ENCODE measurements at places on chromosomes 11 and 22.

- no peak for DNase-seq
Measured at GRCh38 chr11:40291741-40292140, 1167.7 kb downstream of the LRRC4C start.

DNA sequence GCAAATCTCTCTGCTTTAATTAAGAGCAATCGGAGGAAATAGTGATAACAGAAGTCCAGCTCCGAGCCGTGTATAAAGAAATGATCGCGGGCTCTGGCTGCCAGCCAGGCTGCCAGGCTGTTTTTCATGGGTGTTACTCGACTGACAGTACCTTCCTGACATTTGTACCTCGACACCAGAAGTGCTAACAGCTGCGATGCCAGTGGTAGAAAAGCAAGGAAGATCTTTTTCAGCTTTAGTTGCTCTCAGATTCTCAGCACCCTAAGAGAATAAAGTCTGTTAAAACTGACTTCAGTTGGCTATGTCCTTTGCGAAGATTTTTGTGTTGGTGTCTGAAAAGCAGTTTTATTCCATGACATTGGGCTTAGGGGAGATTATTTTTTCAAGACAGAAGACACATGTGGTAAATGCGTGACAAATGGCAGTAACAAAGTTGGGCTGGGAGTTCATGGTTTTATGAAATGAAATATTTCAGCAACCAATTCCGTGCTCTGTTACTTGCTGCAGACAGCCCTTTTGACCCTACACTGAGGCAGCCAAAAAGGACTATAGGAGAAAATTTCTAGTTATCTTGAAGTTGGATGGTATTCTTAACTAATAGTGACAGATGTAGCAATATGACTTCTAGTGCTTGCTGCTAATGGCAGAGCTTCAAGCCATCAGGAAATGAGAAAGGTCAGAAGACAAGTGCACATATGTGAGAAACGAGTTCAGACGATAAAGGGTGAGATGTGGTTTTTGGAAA is 296.2 kb downstream of the CNTN5 start:
- no peak for DNase-seq

DNA sequence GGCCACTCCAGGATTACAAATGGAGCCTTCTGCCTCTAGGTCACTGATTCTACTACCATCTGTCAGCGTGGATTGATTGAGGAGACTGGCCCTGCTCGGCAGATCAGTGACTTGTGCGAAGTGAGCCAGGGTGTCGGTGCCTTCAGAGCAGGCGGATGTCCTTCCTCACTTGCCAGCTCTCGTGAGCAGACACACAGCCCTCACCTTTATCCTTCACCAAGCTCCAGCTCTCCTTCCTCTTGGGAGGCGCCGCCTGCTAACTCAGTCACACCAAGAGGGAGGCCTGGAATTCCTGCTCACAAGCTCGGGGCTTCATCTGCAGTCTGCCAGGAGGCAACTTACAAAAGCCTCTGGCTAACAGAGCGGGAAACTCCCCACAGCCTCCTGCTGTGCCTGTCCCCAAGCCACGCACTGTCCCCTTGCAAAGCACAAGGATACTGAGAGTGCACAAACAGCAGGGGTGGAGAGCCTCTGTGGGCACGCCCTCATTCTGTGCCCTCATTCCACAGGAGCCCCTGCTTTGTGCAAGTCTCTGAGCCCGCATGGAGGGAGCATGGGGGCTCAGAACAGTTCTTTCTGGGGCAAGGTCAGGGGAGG is 3.5 kb upstream of the TCF20 start:
- DNase-seq = no peak

GRCh38 chr11:124717421-124717785 is 22.3 kb upstream of the NRGN start:
- DNase-seq = peak; percentile 78

GRCh38 chr22:34326901-34327300 is 406.6 kb upstream of the LARGE1 start:
- DNase-seq = no peak

DNA sequence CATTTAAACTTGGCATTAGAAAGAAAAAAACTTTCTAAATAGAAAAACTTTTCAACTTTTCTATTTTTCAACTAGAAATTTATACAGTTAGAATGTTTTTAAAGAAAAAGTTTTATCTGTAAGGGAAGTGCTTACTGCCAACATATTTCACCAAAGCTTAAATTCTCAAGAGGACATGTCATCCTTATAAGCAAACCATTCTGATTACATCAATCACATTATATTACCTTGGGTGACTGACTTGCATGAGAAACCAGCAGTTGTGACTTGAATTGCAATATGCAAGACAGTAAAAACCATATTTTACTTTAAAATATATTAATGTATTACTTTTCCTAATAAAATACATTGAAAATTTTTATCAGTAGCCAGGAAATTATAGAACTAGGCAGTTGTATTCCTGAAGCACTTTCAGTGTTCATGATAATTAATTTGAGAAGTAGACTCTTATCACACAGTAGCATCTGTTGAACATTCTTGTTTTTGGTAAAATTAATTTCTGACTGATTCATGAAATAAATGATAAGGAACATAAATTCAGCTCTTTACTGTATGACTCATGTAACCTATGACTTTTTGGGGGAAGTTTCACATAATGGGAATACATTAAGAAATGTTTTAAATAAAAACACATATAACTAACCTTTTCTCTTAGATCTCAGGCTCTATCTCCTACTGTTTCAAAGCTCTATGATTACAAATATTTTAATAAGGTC is 345.0 kb upstream of the CCDC179 start:
- DNase-seq = peak; percentile 6

- DNase-seq = no peak
Measured at GRCh38 chr11:3225159-3225758, 6.6 kb upstream of the MRGPRG start.

DNA sequence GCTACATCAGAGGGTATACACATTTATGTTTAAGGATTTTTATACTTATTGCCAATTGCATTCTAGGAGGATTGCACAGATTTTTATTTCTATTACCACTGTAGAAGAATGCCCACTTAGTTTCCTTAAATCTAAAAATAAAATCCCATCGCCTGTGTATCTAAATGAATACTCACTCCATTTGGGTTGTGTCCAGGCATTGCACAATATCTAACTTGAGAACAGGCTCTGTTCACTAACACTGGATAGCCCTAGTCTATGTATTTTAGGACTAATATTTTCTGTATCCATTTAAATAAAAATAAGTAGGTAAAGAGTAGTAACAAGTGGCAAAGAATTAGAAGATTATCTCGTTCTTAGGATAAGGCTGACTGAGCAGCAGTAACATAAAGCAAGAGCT is 4.1 kb downstream of the C11orf52 start:
- peak; percentile 46 for DNase-seq

GRCh38 chr11:7077101-7077500 is 11.7 kb upstream of the RBMXL2 start:
- DNase-seq = no peak

DNA sequence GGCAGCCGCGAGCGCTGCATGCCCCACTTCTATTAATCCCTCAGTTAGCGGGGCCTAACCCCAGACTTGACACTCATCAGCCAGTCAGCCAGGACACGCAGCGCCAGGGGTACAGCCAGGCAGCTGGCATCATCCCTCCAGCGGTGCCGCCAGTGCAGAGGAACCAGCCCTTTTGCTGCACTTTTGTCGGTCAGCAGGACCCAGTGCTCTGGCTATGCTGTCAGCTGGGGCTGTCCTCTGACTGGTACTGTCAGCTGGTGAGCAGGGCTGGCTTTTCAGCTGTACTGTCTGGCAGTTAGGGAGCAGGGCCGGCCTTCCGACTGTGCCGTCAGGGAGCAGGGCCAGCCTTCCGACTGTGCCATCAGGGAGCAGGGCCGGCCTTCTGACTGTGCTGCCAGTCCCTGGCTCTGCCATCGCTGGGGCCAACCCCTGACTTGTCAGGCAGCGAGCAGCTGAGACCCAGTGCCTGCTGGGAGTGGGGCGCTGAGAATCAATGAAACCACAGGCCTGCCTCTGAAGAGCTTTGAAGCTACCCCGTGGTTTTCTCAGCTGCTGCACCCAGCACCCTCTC is 115.4 kb downstream of the KIAA1671 start:
- no peak for DNase-seq

GRCh38 chr22:48955351-48956311 is 872.0 kb downstream of the BRD1 start:
- DNase-seq = no peak

GRCh38 chr22:19056951-19057401 is 65.2 kb downstream of the DGCR2 start:
- no peak for DNase-seq

DNA sequence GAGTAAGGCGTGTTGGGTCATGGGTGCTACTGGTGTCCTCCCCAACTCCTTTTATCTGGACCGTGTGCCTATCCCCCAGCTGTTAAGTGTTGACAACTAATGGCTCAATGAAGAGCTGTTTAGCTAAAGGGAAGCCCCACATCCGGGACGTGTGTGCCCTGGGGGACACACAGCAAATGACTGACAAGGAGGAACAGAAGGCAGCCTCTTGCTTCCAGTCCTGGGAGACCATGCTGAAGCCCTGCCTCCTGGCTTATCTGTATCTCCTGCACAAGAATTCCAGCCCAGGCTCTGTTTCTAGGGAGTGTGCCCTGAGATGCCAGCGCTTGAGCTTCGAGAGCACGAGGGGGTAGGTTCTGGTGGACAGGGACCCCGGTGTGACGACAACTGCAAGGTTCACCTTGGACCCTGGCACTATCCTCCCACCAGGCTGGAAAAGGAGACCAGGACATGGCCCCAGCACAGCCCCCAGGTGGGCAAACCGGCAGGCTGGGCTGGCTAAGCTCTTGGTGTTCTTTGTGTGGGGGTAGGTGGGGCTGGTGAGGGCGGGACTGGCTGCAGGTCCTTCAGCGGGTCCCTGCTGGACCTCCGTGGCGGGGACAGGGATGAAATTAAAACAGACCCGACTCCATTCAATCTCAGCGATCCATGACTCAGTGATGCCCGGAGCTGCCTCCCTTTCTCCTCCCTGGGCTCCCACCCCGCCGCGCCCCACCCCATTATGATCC is 21.0 kb downstream of the ASCL2 start:
- no peak for DNase-seq

DNA sequence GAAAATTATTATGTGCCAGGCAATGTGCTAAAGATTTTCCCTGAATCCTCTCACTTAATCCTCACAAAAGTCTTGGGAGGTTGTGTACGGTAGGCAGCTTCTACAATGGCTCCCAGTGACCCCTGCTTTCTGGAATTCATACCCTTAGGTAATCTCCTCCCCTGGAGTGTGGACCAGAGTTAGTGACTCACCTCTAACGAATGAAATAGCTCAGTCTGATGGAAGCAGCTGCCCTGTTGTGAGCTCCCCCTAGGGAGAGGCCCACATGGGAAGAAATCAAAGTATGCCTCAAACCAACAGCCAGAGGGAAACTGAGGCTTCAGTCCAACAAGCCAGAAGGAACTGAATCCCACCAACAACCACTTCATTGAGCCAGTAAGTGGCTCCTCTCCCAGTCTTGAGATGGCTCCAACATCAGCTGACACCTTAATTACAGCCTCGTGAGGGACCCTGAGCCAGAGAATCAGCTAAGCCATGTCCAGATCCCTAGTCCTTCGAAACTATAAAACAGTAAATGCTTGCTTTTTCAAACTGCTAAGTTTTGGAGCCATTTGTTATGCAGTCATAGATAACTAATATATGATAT is 98.9 kb upstream of the ISX start:
- peak; percentile 67 for DNase-seq

DNA sequence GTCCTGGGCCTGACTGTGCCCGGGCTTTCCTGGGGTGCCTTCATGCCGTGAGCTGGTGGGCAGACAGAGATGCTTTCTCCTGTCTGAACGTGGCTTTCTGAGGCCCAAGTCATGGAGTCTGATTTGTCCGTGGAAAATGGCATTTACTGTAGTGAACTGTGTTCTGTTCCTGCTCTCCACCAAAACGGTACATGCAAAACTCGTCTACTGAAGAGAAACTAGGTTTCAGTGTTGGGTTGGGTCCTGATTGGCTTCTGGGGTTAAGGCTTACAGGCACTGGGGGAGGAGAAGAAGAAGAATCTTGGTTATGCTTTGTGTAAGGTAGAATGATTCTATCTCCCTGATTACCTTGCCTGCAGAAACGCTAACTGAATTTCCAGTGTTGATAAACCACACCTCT is 541.7 kb downstream of the NTM start:
- DNase-seq = no peak

GRCh38 chr11:10204021-10204420 is 90.0 kb downstream of the SBF2 start:
- DNase-seq = no peak

GRCh38 chr22:48711031-48711431 is 1116.6 kb downstream of the BRD1 start:
- no peak for DNase-seq

DNA sequence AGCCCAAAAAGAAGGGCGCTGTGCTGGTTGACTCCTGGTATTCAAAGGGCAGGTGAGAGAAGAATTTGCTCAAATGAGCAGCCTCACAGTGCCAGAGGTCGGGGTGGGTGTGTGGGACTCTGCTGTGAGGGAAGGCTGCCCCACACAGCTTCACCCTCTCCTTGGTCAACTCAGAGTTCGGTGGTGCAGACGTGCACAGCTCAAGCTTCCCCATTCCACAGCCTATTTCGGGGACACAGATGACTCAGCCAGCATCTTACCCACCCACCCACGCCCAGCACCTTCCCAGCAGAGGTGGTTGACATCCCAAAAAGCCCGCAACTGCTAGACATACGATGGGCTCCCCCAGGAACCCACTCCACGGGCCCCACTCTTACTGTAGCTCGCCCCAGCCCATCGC is 46.5 kb upstream of the CCND1 start:
- DNase-seq = no peak

GRCh38 chr11:86241956-86242535 is 2.5 kb upstream of the EED start:
- DNase-seq = no peak

GRCh38 chr11:119363081-119363850 is 16.8 kb upstream of the MFRP start:
- no peak for DNase-seq

DNA sequence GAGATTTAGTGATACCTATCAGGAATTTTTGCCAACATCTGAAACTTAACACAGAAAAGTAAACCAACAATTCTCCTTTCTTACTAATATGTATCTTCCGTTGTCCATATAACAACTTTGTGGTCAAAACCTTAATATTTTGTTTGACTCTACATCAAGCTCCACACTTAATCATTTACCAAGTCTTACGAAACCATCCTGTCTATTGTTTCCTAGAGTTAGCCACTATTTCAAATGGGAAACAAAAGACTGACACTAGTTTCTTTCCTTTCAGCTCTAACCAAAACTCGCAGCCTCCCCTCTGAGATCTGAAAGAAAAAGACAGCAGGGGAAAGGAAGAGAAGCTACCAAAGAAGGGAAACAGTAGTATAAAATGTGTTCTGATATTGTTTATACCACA is 26.5 kb upstream of the PRDM10 start:
- peak; percentile 56 for DNase-seq

- DNase-seq = no peak
Measured at GRCh38 chr11:70464509-70465361, 66.4 kb downstream of the CTTN start.

GRCh38 chr11:70826541-70827335 is 425.6 kb downstream of the SHANK2 start:
- DNase-seq = no peak

DNA sequence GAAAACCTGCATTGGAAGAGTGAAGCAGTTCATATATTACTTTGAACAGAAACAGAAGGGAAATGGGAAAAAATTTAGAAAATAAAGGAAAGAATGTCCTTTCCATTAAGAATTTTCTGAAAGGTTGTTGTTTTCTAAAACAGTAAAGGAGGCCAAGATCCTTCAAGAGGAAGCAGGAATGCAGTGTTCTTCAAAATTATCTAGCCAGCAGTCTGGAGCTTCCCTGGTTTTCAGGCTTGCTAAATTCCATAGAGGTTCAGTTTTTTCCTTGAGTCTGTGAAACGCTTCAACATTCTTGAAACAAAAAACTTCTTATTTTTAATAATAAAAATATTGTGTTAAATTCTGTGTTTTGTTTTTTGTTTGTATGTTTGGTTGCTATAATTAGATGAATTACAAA is 189.0 kb upstream of the ANO3 start:
- DNase-seq = no peak
